ENCODE measurements at places on chromosomes 16 and 17. TPM values are rescaled to one million over a fixed set of nuclear protein-coding genes. Genes with fewer than 3 reads are reported as not detected.

The HOXB3 gene
- 222 TPM for polyA plus RNA-seq

DNA sequence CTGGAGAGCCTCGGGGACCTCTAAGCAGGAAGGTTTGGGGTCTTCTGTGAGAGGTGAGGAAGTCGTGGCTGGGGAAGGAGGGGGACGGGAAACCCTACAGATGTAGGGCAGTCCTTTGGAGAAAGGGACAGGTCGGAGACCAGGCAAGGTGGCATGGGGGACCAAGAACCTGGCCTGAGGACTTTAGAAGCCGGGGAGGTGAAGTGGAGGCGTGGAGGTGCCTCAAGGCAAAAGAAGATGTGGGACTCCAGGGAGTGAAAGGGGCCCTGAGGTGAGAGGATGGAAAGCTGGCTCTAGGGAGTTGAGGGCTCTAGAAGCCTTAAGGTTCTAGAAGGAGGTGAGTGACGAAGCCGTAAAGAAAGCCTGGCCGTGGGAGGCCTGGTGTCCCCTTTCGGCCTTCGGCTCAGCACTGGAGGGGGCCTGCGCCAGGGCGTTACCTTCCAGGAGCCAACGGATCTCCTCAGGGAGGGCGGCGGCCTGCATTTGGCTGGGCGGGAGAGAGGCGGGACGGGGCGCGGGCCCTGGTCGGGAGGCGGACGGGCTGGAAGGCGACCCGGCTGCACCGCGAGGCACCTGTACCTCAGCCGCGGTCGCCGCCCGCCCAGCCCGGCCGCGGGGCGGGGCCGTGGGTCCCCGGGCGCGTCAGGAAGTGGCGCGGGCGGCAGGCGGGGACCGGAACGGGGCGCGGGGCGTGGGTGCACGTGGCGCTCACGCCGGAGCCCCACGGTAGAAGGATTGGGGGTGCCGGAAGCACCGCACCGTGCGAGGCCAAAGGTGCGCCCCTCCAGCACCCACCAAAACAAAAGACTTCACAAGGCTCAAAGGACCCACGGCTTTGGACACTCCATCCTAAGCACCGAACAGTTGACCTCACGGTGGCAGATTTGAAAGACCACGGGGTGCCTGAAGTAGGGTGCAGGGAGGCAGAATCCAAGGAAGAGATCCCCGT lies at the start of gene SKAP1:
Gene SKAP1 (minus strand): TSS at position 577 of the 949 bp plus-strand sequence.
- no peak for DNase-seq

GRCh38 chr17:27356091-27356705 lies 62.3 kb downstream of the WSB1 start:
- no peak for DNase-seq

- no peak for DNase-seq
Observed at GRCh38 chr16:68367030-68367429, 56.2 kb downstream of the PRMT7 start.

- DNase-seq, result no peak
Observed at GRCh38 chr16:86751076-86752030, 173.0 kb downstream of the FOXL1 start.
